ENCODE measurements at places on chromosomes 4 and X.

DNA sequence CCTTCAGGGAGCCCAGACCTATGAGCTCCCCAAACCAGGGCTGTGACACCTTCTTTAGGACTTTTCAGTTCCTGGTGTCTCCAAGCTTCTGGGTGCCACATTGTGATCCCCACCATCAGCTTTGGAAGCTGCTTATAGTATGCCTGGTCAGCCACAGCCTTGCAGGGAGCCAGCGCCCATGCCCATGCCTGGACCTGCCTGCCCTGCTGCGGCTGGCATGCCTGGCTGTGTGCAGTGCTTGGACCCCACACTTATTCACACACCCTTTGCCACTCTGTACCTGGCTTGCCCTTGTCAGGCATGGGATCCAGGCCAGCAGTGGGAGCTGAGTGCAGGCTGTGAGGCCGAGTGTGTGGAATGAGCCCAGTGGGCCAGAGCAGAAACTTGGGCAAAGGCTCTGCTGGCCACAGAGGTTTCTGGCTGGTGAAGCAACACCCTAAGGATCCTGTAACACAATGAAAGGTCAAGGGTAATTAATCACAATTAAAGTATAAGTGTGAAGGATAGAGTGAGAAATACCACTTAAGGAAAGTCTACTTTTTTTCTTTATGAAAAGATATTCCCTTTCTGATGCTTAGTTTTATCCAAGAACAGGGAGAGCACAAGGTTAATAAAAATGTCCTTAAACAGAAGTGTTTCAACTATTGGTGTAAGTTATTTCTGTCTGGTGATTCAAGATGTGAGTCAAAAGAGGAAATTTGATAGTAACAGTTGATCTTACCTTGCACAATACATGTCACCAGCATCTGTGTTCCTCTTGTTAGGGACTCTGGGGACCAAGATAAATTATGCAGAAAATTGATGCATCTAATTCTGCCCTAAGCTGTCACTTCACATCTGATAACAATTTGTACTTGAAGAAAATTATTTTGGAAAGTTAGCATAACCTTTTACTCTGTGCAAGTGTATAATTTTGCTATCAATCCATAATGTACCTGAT is 161.8 kb downstream of the FAM47A start:
- no peak for DNase-seq

DNA sequence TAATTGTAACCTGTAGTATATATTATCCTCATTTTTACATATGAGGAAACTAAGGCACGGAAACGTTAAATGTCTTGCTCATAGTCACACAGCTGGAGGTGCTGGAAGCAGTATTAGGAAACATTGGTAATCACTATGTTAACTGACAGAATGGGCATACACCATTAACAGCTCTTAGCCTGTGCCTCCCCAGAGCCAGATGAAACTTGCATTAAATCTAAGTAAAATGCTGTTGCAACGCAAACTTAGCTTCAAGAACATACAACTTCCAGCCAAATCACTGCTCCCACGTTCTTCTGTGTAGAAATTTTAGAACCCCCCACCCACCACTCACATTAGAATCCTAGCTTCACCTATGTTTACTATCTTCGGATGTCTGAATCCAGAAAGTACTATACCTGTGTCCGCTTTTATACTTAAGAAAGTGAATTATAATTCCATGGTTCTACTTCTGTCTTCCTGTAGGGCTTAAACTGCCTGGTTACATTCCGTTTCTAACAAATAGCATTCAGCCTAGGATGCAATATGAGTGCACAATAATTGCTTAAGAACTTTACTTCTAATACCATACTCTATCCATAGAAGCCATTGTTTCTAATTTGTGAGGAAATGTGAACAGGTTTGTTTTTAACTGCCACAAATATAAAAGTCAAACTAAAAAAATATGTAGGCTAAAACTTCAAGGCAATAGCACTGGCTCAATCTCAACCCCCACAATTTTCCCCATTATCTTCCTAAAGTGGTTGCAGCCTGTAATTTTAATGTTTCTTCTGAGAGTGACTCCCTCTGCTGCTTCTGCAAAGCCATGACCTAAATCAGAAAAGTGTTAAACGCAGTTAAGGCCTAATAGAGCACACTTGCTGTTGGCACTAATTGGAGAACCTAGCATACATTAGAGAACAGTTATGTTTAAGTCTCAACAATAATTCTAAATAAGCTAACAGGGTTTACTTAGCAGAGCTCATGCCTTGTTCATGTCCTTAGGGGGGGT is 4.4 kb downstream of the UNC5C start:
- DNase-seq, result no peak

GRCh38 chr4:155591738-155592143 is 74.9 kb upstream of the GUCY1A1 start:
- no peak for DNase-seq

DNA sequence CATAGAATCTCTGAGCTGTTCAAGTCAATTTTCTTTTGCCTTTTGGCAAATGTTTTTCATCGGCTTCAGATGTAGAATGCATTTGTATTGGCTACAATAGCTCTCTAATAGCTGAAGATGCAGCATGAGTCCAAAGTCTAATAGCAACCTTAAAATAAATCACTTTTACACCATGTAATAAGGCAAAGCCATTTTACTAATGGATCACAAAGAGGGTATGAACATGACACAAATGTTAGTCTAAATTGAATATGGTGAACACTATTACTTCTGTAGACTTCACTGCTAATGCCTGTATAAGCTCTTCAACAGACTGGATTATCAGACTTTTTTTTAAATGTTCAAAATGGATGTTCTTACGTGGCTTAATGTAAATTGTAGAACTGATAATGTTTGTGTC is 645.3 kb downstream of the TLL1 start:
- DNase-seq, result no peak
